ENCODE measurements at places on chromosomes 6 and 20.

DNA sequence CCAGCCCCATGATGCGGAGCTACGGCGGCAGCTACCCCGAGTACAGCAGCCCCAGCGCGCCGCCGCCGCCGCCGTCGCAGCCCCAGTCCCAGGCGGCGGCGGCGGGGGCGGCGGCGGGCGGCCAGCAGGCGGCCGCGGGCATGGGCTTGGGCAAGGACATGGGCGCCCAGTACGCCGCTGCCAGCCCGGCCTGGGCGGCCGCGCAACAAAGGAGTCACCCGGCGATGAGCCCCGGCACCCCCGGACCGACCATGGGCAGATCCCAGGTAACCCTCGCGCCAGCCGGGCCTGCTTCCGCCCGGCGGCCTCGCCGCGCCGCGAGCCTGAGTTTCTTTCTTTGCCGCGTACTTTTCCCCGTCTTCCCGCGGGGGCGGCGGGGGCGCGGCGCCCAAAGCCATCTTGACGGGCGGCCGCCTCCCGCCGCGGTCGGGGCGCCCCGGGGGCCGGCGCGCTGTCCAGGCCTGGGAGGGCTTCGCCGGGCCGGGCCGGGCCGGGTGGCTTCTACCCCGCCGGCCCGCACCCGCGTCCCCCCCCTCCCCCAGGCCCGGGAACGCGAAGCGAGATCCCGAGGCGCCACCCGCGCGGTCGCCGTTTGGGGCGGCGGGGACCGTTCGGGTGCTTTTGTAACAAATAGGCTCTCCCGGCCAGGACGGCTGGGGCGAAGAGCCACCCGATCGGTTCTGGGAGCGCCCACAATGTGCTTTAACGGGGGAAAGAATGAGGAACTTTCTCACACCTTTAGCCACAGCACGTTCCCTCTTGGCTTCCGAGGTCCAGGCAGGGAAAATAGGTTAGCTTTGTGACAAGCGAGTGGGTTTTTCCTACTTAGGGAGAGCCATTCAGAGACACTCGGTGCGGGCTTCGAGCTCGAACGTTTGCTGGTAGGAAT is 2.3 kb downstream of the ARID1B start:
- DNase-seq = peak; percentile 61

- DNase-seq = no peak
Measured at GRCh38 chr6:40545954-40546353, 41.2 kb downstream of the LRFN2 start.

DNA sequence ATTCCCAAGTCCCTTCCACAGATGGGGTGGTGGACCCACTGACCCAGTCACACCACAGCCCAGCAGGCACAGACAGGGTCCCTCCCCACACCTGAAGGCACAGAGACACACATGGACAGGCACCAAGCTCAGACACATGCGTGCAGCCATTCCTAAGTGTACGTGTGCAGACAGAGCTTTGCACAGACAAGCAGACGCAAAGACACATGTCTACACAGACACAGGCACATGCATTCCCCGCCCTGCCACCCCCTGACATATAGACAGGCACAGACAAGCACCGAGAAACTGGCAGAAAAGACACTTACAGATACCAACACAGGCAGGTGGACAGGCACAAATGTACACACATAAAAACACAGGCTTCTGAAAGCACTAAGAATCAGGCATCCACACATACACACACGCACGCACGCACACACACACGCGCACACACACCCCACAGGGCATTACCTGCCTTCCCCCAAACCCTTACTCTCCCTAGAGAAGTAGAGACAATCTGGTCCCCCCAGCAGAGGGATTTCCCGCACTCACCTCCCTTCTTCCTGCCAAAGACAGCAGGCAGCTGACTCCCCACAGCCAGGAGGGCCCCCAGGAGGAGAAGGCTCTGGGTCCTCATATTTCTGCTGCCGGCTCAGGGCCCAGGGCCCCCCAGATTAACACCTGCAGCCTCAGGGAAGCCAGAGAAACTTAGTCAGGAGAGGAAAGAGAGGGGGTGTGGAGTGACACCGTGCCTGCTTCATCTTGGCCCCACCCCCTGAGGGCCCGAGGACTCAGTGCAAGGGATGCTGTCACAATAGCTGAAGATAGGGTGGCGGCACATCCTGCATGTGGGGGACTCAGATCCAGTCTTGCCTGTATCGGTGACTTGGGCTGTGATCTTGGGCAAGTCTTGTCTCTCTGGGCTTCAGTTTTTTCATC is at the start of gene WFDC5:
WFDC5 (minus strand) TSS at position 710 of the 921 bp plus-strand sequence; CDS start at position 619, 91 bp downstream.
- peak; percentile 28 for DNase-seq

DNA sequence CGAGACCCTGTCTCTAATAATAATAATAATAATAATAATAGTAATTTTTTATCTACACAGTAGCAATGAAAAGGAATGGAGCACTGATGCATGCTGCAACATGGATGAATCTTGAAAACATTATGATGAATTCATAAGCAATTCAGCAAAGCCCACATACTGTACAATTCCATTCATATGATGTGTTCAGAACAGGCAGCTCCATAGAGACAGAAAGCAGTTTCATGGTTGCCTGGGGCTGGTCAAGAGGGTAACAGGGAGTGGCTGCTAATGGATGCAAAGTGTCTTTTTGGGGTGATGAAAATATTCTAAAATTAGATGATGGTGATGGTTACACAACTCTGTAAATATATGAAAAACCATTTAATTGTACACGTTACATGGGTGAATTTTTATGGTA is 43.6 kb downstream of the SLC24A3 start:
- no peak for DNase-seq

DNA sequence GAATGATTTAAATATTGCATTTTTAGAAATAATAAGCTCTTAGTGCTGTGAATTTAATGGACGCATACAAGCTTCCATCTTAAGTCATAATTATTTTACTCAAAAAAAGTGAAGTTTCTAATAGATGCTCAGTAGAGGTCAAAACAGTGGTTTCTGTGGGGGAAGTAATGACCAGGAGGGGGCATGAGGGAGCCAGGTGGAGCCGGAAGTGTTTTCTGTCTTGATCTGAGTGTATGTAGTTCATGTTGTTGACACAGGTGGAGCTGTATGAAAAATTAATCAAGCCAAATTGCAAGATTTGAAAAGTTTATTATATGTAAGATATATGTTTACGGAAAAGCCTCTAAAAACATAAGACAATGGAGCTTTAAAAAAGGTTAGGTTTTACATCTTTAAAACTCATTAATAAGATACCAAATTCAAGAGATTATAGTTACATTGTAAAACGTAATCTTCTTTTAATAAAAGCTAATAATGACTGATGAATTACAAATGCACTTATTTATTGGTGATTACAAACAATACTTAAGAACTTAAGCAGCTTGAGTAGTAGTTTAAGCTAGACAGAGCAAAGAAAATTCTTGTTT is 68.0 kb downstream of the PLAGL1 start:
- DNase-seq = peak; percentile 56

- no peak for DNase-seq
Measured at GRCh38 chr6:70592391-70593117, 25.8 kb downstream of the SDHAF4 start.

DNA sequence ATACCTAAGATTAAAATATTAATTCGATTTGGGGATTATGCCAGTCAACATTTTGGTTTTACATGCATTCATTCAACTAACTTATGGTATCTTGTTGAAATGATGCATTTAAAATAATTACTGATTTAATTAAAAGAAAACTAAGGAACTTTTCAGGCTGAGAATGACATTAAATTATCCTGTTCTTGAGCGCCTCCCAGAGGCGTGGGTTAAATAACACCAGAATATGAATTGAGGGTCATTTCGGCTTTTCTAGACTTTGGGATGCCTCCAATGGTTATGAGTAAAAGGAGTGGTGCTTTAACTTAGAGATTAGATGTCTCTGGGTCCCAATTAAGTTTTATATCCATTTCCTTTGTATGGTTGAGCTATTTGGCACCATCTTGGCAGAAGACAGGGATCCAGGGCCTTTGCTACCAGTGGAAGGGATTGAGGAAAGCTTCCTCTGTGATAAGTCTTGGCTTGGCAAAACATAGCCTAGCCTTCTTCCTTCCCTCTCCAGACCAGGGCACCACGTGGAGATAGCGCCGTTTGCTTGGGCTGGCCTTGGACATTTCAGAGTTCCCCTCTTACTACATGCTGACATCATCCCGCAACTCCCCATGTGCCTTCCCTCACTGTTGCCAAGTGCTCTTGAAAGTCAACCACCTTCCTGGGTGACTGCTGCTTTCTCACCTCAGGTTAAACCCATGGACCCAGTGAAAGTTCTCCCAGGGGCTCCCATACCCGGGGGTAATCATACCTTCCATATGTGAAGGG is 28.7 kb downstream of the GNAS start:
- no peak for DNase-seq

DNA sequence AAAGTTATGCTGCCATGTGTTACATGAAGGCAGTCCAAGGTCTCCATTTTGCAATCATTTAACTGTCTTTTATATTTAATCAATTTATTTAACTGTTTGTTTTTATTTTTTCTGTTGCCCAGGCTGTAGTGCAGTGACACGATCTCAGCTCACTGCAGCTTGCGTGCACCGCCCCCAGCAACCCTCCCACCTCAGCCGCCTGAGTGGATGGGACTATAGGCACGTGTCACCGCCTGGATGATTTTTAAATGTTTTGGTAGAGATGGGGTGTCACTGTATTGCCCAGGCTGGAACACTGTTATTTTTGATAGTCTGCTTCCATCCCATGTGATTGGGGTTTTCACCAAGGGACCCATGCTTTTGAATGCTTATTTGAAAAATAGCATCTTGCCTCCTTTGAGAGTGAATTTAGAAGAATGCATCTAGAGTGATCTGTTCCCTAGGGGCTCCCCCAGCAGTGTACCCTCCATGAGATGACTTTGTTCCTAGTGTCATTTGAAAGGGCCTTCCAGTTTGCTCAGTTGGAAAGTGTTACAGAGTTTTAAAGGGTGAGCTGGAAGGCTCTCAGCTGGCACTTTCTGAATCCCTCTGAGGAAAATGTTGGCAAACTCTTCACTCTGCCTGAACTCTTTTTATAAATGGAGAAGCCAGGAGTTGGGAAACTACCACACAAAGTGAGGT is 143.4 kb downstream of the JARID2 start:
- no peak for DNase-seq

DNA sequence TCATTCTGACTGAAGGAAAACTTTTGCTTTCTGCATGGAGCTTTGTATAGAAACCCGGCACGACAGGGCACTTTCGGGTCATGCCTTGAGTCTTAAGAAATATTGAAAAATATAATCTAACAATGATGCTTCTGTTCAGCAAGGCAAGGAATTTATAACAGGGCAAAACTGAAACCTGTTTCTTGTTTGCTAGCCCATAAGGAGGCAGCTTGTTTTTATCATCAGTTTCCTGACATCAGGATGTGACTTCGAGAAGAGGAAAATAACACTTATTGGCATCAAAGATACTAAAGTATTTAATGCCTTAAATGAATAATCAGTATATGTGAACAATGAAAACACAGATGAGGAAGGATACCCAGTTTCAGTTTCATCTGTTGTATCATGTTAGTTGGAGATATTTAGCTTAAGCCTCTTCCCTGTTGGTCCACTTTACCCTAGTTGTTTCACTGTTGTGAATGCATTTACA is 146.5 kb downstream of the CDKAL1 start:
- DNase-seq = no peak

DNA sequence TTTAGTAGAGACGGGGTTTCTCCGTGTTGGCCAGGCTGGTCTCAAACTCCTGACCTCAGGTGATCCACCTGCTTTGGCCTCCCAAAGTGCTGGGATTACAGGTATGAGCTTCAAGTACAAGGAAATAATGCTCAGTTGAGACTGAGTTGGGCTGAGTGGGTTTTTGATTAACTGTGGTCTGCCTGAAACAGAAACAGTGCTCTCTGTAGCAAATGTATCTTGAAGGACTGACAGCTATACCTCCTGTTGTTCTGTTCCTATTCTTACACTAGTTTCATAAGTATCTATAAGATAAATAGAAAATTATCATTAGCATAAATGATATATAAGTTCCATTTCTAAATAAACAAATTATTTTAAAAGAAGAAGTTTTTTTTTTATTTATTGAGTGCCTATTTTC is 142.8 kb upstream of the PTPRK start:
- DNase-seq = no peak

DNA sequence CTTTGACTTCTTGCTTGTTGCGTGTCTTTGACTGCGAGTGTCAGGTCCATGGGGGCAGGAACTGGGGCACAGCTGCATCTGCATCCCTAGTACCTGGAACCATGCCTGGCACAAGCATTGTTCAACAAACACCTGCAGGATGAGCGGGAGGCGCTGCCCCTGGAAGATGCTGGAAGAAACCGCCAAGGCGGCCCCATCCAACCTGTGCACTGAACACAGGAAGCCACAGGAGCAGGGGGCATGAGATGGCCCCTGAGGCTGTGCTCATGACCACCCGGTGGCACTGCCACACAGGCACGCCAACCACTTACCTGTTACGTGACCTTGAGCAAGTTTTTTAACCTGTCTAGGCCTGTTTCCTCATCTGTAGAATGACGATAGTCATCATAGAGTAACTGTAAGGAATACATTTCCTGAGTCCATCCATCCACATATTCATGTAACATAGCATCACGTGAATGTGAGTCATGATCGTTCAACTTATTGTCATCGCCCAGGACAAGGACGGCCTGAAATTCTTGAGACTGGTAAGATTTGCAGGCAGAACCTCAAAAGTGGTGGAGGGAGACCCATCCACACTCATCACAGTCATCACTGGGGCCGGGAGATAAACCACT is 374.2 kb downstream of the PREX1 start:
- no peak for DNase-seq

DNA sequence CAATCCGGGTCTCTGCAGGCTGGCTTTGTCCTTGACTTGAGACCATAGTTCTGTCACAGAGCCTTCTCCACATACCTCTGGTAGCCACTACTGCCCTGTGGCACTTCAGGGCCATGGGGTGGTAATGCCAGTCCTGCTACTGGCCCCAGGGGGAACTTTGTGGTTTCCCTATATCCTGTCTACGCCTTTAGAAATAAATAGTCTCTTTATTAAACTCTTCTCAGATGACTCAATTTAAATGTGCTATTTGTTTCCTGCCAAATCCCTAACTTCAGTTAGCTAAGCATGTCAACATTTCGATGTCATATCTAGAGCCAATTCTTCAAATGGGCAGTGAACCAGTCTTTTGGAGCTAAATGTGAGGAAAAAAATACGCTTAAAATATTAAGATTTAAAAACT is 60.1 kb downstream of the SEL1L2 start:
- DNase-seq = no peak

GRCh38 chr6:146315381-146316174 is 228.1 kb upstream of the RAB32 start:
- no peak for DNase-seq

DNA sequence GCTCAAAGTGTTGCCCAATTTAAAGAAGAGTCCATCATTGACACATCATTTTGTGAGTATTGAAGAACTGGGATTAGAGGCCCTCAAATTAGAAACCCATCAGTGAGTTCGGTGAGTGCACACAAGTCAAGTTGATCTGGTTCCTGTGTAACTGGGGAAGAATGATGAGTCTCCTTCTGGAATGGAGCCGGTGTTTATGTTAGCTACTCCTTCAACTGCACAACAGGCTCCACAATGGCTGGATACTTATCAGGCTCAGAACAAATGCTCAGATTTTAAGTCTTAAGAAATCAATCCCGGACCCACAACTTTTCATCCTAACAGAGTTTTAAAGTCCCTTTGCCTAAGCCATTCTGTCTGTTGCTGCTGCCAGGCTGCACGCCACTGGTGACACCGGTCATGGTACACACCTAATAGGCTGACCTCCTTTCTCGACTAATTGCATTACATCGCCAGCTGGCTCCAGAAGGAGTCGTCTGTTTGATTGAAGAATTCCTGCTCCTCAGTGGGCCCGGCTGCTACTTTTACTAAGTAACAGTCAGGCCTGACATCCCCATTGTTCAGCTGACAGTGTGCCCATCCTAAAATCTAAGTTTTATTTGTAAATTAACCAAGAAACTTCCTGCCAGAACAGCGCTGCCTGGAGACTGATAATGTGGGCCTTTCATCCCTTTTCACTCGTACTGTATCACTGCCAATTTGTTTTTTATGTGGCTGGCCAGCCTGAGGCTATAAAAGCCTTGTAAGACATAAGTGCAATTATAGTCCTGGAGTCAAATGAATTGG is 130.4 kb downstream of the INSM1 start:
- no peak for DNase-seq

All from D341Med (cell line).